ENCODE measurements at places on chromosomes 3 and 15.

GRCh38 chr3:190293621-190294020 is 28.6 kb downstream of the CLDN1 start:
- no peak for DNase-seq

- DNase-seq, result no peak
Observed at GRCh38 chr15:100558771-100559254, 30.1 kb upstream of the CERS3 start.

DNA sequence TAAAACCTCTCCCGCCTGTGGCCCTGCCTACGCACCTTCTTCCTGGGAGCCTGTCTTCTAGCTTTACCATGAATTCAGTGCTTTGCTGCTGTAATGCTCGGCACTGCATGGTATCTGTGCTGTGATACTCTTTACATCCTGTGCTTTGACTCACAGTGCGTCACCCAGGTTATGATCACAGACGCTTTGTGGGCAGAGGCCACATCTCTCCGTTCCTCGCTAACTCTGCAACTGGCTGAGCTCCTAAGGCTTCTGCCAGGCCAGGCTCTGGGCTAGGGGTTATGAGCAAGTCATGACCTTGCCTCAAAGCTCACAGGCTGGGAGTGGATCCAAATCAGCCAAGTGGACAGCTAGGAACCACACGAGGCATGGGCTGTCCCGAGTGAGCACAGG is 23.2 kb downstream of the SPTBN5 start:
- peak; percentile 70 for DNase-seq

GRCh38 chr3:42632146-42632545 is 21.4 kb upstream of the ZBTB47 start:
- DNase-seq, result no peak

DNA sequence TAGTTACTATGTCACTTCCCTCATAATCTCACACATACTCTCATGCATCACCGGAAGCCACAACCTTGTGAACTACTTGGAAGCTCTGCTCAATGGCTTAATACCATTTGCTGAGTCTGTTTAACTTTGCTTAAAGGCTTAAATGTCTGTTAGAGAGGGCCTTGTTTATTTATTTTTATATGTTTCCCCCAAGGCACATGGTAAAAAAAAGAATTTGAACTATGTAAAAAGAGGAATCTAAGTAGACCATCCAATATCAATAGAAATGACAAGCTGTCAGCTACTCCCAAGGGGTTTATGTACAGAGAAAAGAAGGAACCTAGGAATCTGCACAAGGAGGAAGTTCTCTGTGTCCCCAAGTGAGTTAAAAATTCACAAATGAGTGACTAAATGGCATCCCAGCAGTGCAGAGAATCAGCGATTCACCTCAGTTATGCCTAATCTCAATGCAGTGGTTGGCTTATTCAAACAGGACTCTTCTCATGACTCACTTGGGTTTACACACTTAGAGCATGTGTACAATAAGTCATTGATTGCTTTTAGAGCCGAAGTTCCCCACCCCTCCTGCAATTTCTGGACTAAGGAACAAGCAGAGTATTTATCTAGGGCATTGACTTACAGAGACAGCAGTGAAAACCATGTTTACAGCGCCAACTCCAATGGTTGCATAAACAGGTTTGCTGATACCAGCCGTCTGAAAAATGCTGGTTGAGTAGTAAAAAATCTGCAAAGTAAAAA is 24.4 kb downstream of the SLC2A2 start:
- DNase-seq, result no peak

- no peak for DNase-seq
Observed at GRCh38 chr3:160698599-160699195, 21.7 kb downstream of the ARL14 start.

GRCh38 chr15:20645956-20646355 is 104.4 kb upstream of the GOLGA6L6 start:
- DNase-seq, result peak; percentile 75

DNA sequence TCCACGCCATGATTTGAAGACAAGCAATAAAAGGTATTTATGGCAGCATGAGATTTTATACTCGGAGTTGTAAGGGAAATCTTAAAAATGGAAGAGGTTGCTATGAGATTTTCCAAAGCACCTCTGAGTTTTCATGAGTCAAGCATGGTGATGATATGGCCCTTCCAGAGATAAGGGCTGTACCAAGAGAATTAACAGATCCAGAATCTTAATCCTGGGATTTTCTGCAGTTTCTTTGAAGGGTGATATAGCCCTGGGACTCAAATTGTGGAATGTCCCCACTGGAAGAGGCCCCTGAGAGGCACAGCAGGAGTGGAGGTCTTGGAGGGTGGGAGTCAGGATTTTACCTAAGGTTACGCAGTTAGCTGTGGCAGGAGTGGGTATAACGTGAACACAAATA is 243.3 kb downstream of the ZNF621 start:
- no peak for DNase-seq

DNA sequence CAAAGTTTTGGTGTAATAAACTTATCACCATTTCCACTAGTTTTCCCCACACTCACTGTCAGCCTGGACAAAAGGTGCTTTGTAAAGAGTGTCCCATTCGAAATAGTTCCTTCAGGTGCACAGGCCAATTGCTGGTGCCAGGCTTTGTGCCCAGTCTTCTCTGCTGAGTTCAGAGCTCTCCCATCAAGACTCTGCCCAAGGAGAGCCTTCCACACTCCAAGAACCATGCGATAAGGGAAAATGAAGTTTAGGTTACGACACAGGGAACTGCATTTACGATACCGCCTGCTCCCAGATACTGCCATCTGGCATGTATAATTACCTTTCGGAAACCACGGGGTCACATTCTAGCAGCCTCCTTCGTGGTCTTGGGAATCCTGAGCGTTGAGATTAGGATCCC is 379.6 kb downstream of the MECOM start:
- no peak for DNase-seq

GRCh38 chr3:142211034-142211433 is 14.4 kb downstream of the GK5 start:
- no peak for DNase-seq

GRCh38 chr3:193240436-193240849 is 579 bp upstream of the PLAAT1 start:
- no peak for DNase-seq

GRCh38 chr15:92077353-92078085 is 224.0 kb downstream of the SLCO3A1 start:
- peak; percentile 73 for DNase-seq

DNA sequence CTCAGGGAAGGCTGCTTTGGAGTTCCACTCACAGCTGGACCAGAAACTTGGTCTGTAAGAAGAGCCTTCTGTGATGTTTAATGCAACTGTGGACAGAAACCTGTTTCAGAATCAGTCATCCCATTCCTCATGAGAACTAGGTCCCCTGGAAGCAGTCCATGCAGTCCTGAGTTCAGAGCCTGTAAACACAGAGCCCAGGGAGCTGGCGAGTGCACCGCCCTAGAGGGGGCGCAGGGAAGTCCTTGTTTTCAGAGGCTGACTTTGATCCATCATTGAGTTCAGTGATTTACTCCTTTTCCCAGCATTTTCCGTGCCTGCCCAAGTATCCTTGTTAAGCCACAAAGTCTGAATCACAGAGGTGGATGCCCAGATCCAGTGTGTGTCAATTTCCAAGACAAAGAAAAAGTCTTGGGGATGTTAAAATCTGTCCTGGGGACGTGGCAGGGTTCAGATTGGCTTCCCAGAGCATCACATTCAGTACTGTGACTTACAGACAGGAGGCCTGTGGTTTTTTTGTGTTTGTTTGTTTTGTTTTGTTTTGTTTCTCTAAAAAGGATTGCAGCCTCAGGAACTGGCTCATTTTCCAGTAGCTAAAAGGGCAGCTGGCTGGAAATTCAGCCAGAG is 9.8 kb upstream of the TXNRD3 start:
- DNase-seq, result no peak

DNA sequence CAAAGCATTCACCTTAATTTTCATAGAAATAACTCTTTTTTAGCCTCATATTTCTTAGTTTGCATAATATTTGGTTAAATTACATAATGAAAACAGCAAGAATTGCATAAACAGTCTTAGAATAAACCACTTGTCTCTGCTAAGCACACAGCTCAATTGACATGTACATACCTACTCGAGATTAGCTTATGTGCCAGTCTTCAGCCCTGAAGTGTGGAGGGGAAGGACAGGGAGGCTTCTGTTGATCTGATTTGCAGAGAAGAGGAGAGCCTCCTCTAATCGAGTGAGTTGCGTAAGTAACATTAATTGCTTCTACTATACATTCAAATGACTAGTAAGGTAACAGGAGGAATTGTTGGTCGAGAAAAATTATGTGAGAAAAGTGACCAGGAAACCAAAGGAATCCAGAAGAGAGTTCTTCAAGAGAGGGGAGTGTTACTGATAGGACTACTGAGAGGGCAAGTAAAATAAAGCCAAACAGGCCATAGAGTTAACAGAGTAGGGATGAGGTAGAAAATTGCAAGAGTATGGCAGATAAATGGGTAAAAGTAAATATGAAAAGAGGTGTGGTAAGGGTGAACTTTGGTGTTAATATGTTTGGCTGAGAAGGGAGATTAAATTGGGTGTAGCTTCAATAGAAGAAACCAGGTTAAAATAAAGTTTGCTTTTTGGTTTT is 7.1 kb upstream of the GOLIM4 start:
- DNase-seq, result no peak

GRCh38 chr3:4826237-4827100 is 152.8 kb upstream of the BHLHE40 start:
- DNase-seq, result no peak

DNA sequence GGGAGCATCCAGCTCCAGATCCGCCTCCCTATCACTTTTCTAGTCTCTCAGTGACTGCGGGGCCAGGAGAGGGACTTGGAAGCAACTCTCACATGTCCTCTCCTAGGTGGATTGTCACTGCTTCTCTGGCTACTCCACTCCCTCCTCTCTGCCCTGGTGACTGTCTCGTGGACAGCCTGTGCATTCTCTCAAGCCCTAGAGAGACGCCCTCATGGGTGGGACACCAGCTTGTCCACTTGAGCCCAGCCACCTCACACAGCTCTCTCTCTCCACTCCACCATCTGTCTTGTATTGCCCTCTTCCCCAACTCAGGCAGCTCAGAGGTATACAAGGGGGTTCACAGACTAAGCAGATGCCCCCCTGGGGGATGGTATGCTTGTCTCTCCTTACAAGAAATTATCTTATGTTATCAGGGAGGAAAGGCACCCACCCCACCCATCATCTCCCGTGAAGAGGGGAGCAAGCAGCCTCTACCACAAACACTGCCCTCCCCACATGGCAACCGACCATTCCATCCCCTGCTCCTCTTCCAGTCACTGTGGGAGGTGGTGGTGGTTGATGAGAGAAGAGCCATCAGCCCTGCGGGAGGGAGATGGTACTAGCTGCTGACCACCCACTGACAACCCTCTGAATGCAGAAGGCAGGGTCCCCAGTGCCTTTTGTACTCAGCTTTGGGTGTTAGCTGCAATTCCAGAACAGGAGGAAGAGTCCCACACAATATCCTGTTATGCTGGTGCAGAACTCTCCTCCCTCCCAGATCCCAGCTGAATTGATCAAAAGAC is 15.5 kb upstream of the LOXL1 start:
- no peak for DNase-seq

- no peak for DNase-seq
Observed at GRCh38 chr3:98824256-98824655, 61.1 kb downstream of the ST3GAL6 start.

DNA sequence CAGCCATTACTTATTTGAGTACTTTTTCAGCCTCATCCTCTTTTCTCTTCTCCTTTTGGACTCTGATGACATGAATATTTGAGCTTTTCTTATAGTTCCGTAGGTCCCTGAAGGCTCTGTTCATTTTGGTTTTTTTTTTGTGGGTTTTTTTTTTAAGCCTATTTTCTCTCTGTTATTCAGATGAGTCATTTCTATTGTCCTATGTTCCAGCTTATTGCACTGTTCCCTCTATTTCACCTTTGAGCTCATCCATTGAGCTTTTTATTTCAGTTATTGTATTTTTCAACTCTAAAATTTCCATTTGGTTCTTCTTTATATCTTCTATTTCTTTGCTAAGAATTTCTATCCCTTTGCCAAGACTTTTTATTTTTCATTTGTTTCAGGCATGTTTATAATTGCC is 7.2 kb upstream of the MGLL start:
- no peak for DNase-seq

GRCh38 chr15:48001393-48002039 is 119.3 kb upstream of the SLC24A5 start:
- no peak for DNase-seq

DNA sequence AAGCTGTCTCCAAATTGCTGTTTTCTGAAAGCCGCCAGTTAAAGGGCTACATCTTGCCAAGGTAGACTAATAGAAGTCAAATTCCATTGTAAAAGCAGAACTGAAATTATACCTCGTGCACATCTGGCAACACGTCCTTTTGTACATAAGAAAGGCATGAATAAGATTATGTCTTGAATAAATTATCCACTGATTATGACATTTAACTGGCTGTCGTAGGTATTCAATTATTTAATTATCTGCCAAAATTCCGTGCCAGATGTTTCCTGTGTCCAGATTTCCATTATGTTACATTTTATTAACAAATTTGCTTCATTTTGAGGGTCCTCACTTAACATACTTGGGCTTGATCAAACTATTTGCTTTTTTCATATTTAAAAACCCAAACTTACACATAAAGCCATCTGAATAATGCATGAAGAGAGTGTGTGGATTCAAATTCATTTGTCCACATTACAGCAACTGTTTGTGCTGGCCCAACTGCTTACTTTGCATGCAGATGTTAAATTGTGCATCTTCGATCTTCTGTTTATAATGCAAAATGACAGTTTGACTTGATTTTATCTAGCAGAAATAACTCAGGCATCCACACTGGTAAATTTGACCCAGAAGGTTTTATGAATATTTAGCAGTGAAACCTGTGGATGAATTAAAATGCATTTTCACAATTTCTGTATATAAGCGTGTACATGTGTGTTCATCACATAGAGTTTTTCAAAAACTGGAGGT is 701.5 kb downstream of the ZNF385D start:
- no peak for DNase-seq

DNA sequence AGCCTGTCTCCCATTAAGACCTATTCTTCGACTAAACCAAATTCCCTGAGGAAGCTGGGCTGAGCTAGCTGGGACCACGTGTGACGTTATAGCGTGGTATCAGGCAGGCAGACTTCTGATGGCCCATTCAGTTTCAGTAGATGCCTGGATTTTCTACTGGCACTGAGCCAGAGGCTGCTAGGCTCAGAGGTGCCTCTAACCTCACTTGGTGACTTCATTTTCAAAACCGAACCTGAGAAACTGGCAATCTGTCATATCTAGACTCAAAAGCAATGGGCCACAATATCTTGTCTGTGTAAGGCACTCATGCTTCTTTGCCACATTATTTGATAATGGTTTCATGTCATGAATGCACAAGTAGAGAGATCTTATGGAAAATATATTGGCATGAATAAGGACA is 352.1 kb upstream of the AZI2 start:
- no peak for DNase-seq

DNA sequence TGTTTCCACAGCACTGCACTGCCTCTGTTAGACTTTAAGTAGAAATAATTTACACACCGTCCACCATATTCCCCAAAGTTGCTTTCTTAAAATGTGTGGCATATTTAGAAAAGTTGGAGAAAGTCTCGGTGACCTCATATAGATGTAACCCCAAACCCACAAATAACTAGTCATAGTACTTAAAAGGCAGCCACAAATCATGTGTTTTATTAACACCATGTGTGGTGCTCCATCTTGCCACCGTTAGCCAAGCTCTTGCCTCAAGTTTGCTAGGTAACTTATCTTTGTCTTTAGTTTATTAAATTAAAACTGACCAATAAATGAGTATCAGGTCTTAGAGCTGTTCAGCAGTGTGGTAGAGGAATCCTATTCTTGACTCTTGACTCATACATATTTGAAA is 257.9 kb downstream of the UBE2E2 start:
- no peak for DNase-seq

- no peak for DNase-seq
Observed at GRCh38 chr3:190807719-190808375, 54.6 kb downstream of the GMNC start.

- DNase-seq, result no peak
Observed at GRCh38 chr3:1955750-1956149, 142.9 kb upstream of the CNTN4 start.
